ENCODE measurements at places on chromosomes 2 and 18. TPM values are rescaled to one million over a fixed set of nuclear protein-coding genes. Genes with fewer than 3 reads are reported as not detected.
A peak's percentile ranks its signal among the peaks of the same experiment; 100 is the strongest.

DNA sequence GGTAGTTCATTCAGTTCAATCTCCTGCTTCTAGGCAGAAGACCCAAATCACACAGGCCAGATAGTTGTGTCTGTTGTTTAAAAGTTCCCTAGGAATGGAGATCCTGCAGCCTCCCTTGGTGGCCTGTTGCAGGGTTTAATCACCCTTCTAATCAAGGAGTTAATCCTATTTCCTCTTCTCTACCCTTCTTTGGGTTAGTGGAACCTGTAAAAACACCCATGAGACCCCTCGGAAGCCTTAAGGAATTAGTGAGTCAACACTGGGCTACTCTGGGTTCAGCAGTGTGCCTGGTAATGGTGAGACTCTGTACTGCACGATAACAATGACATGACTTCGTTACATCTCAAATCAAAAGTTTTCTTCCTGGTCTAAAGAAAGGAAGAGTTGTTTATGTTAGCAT, 217.6 kb upstream of the NRP2 start:
- peak; percentile 45 for DNase-seq
- H3K36me3 ChIP-seq = no peaks in the 10 kb centered on the region
- no peak overlapping the region for H3K4me3 ChIP-seq

The ADAM23 gene
- total RNA-seq = 0.44 TPM

The KYNU gene
- total RNA-seq = 0.44 TPM

- no peak for DNase-seq
- H3K36me3 ChIP-seq = no peaks in the 10 kb centered on the region
- no peaks in the 10 kb centered on the region for H3K4me1 ChIP-seq
- no peak overlapping the region for H3K27ac ChIP-seq
- no peak overlapping the region for H3K4me3 ChIP-seq
These were observed 6.7 kb upstream of the SCYGR1 start for GRCh38 chr2:227394401-227394800.

The NOSTRIN gene
- not detected for total RNA-seq

The RPE gene
- total RNA-seq = 77.4 TPM

DNA sequence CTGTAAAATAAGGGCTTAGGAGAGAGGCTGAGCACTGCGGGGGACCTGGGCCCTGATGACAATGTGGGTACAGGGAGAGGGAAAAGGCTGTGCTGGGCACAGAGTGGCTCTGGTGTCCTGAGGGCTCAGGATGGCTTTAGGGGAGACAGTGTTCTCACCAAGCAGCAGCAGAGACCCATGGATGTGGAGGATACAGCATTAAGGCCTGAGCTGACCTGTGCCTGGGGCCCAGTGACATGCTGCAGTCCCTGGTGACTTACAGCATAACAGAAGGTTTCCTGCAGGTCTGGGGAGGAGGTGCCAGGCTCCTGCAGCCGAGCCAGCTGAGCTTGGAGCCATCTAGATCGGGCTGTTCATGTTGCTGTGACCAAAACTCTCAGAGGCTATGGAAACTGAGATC, 191.3 kb upstream of the SMAD2 start:
- peaks cover 13% of the 10 kb centered on the region for H3K27me3 ChIP-seq
- DNase-seq = no peak
- H3K4me1 ChIP-seq = no peaks in the 10 kb centered on the region
- no peaks in the 10 kb centered on the region for H3K36me3 ChIP-seq
- H3K4me3 ChIP-seq = no peak overlapping the region

GRCh38 chr2:128236491-128237035, 82.1 kb downstream of the HS6ST1 start:
- H3K4me1 ChIP-seq = no peaks in the 10 kb centered on the region
- no peaks in the 10 kb centered on the region for H3K36me3 ChIP-seq
- no peak overlapping the region for H3K27ac ChIP-seq
- DNase-seq = no peak
- H3K27me3 ChIP-seq = no peaks in the 10 kb centered on the region
- H3K4me3 ChIP-seq = no peak overlapping the region

GRCh38 chr2:132929786-132930185, 259.8 kb upstream of the LYPD1 start:
- H3K27ac ChIP-seq = no peak overlapping the region
- H3K36me3 ChIP-seq = no peaks in the 10 kb centered on the region
- DNase-seq = no peak
- H3K4me3 ChIP-seq = no peak overlapping the region
- no peaks in the 10 kb centered on the region for H3K4me1 ChIP-seq
- no peaks in the 10 kb centered on the region for H3K27me3 ChIP-seq

The ZFP36L2 gene
- total RNA-seq = 20.4 TPM

- no peaks in the 10 kb centered on the region for H3K36me3 ChIP-seq
- no peak overlapping the region for H3K27ac ChIP-seq
- no peak overlapping the region for H3K4me3 ChIP-seq
These were observed 19.6 kb downstream of the GPR35 start for GRCh38 chr2:240644859-240645301.

Data from A673 (cell line).